ENCODE measurements at places on chromosomes 7 and 10.

DNA sequence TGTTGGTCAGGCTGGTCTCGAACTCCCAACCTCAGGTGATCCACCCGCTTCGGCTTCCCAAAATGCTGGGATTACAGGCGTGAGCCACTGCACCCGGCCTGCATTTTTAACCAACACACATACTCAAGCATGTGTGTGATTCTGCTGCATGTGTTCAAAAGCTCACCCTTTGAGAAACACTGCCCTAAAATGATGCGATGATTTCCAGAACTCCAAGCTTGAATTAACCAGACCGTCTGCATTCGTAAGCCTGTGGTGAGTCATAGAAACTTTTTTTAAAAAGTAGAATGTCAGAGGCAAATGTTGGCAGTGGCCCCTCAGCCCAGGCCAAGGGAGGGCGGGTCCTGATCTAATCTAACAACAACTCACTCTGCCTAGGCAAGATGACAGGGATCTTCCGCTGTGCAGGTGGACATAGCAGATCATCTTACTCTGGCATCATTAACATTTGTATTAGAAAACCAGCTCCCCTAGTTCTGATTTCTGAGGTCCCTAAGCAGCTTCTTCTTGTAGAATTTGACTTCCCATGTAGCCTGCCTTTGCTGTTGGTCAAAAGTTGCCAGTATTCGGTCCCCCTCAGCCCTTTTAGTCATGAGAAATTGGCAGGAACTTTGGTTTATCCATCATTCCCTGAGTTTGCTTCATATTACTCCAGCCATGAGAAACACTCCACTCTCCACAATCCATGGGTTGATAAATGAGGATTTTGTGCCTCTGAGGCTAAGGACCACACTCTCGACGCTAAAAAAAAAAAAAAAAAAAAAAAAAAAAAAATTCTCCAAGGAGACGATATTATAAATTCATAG, 190.4 kb downstream of the SKIDA1 start:
- no peak for DNase-seq

DNA sequence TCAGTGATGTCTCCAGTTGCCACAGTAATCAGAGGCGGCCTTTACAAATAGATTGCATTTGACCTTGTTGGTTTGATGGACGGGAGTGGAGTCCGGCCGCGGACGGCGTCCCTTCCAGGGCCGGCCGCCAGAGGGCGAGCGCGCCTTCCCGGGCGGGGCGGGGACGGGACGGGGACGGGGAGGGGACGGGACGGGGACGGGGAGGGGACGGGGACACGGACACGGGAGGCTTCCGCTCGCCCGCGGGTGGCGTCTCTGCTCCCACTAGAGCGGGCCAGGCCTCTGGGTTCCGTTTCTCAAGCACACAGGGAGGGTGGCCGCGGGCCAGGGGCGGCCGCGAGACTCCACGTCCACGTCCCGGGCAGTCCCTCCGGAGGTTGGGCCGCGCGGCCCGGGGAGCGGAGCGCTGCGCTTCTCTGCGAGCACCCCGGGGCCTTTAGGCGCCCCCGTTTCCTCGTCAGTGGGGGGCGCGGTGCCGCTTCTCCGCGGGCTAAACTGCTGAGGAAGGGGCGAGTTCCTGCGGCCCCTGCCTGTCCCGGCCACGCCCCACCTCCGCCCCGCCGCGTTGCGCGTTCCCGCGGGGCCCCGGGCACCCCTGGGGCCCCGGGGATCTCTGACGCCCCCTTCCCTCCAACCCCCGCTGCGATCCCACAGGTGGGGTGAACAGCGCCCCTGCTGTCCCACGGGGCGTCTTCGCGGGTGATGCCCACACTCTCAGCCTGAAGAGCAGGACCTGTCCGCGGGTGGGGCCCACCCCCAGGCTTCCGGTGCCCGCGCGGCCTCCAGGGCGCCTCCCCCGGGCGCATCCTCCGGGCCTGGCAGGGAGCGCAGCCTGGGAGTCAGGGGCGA, 84.2 kb upstream of the MKI67 start:
- no peak for DNase-seq

- DNase-seq: no peak
Observed at GRCh38 chr7:137074391-137075030, 206.1 kb downstream of the CHRM2 start.

DNA sequence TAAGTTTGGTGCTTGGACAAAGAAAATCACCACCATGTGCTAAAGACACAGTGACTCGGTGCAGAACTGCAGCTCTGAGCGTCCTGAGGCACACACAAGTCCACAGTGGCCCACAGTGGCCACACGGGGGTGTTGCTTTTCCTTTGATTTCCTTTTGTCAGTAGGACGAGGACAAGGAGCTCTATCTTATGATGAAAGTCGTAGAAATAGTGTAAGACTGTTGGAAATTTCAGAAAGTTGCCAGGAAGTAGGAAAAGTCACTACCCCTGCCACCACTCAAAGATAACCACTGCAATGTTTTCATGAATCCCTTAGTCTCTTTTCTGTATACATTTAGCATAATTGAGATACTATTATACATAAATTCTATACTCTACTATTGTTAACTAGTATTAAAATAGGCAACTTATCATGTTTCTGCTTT, 146.0 kb downstream of the TNS3 start:
- no peak for DNase-seq

- no peak for DNase-seq
Observed at GRCh38 chr10:88926566-88927415, 25.8 kb downstream of the ACTA2 start.

DNA sequence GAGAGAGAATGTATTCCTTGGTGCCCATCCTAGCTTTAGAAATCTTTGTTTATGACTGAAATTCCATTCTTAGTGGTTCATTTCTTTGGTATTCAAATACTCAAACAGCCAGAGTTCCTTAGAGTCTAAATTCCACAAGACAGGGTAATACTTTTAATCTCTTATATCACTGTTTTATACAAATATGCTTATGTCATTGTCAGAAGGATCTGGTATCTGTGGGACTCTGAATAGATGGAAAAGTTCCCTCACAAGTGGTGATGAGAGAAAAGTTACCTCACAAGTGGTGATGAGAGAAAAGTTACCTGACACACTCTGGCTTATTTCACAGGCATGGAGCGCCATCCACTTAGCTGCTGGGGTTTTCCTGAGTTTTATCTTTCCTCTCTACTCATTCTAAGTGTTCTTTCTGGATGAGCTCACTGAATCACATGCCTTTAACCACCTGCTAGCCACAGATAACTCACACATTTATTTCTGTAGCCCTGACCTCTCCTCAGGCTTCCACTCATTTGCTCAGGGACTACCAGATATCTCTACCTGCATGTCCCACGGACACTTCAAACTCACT, 784.0 kb downstream of the SUGCT start:
- no peak for DNase-seq

DNA sequence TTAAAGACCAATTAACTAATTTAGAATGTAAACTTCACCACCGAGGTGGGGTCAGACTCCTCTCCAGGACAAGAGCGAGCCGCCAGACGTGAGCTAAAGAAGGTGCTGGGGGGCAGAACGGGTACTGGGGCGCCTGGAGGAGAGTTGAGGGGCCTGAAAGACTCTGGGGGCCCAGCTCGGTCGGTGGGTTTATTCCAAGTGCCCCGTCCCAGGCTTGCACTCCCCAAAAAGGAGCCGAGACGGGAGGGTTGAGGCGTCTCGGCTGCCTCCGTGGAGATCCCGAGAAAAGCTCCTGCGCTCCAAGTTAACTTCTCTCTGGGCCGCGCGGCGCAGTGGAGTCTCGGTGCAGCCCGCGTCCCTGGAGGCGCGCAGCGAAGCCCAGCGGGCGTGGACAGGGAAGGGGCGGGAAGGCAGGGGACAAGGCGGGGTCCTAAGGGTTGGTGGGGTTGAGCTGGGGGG, 553.3 kb downstream of the TFEC start:
- no peak for DNase-seq

Measured in cortex of kidney (tissue), 1 donor.